Aorta (tissue), 5 donors: ENCODE measurements at places on chromosomes 2 and 18. TPM values are rescaled to one million over a fixed set of nuclear protein-coding genes. Genes with fewer than 3 reads are reported as not detected.

The ZSCAN30 gene
- 15.1 TPM for polyA plus RNA-seq

The OSR1 gene
- 13.1 TPM for polyA plus RNA-seq

The LANCL1 gene
- polyA plus RNA-seq = 24.5 TPM

The MTIF2 gene
- 16.9 TPM for polyA plus RNA-seq

The NAT8 gene
- not detected for polyA plus RNA-seq

The VIL1 gene
- polyA plus RNA-seq = 40.3 TPM

The ARHGAP15 gene
- 10.7 TPM for polyA plus RNA-seq

The CTAGE1 gene
- polyA plus RNA-seq = not detected

DNA sequence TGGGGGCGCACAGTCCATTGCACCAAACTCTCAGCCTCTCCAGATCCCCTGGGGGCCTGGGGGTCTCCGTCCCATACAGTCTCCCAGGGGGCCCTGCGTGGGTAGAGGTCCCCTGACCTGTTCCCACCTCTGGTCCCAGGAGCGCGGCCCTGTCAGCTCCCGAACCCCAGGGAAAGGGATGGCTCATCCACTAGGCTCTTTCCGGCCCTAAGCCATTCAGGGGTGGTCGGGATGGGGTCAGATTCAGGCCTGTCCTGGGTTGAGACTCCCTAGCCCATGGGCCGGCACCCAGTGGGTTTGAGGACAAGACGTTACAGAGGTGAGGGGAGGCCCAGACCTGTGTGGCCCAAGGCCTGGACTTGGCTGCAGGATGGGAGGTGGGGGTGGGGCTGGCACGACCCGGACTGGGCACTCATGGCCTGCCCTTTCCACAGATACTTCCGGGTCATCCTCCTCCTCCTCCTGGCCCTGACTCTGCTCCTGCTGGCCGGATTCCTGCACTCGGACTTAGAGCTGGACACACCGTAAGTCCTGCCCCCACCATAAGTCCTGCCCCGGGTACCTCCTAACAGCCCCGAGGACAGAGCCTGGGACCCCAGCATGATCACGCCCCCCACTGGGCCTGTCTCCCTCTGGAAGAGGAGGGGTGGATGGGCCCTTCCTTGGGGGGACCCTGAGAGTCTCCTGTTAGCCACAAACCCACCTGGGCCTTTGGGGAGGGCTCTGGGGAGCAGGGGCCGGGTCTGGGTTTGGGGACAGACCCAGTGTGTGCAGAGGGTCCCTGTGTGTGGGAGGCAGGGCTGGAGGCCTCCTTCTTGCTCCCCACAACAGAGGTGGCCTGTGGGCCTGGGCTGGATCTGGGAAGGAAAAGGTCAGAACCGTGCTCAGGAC, 10.1 kb upstream of the NEU4 start:
- DNase-seq = peak; percentile 69

- no peak for DNase-seq
These were observed 5.9 kb upstream of the FHL2 start for GRCh38 chr2:105404736-105405135.

DNA sequence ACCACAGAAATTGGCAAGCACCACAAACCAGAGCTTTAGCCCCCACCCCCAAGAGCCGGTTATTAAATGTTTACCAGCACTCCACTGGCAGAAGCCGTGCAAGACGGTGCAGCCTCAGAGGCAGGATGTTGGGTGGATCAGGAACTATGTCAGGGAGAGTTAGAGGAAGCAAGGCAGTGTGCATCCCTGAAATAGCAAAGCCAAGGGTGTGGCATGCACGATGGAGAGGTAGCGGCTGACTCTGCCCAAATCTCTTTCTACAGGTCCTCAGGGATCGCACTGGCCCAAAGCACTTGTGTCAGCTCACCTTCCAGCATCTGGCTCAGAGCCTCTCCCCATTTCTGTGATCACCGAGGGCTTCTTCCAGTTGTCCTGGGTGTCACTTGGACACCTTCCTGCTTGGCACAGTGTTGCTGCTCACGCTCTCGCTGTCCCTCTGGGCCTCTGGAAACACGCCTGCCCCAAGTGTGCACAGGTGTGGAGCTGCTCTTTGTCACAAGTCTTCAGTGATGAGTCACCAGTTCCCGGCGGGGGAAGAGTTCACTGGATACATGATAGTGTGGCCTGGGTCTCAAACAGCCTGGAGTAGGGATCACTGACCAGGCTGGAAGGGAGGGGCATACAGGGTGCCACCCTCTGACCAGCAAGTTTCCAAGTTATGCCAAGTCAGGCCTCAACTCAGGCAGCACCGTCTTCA, 17.3 kb upstream of the B3GNT7 start:
- DNase-seq = no peak

- DNase-seq = no peak
These were observed 88.7 kb upstream of the ATL2 start for GRCh38 chr2:38465789-38466127.

DNA sequence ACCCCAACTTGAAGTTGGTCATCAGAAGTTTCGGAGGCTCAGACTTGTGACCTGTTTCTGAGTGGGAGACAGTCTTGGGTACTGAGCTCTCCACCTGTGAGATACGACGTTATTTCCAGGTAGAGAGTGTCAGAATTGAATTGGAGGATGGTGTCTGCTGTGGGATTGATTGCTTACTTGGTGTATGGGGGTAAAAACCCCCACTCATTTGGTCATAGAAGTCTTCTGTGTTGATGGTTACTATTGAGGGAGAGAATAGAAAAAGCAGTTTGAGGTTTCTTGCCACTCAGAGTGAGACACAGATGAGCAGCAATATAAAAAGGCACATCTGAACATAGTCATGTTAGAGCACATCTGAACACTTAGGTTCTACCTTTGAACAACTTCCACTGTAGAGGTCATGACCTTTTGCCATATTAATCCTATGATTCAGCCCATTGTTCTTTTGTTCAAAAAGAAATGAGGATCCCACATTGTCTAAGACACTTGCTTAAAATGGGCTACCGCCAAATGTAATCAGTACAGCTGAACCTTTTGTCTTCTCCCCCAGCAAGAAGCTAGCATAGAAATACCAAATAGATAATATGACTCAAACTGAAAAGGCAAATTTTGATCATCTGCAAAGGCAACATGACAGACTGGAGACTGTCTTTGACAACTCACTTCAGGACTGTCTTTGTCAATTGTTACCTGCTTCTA, 73.3 kb downstream of the NAB1 start:
- no peak for DNase-seq

- DNase-seq = no peak
These were observed 287.3 kb downstream of the EXOC6B start for GRCh38 chr2:72538486-72538885.

GRCh38 chr18:31269566-31269965, 48.4 kb upstream of the DSG1 start:
- no peak for DNase-seq

DNA sequence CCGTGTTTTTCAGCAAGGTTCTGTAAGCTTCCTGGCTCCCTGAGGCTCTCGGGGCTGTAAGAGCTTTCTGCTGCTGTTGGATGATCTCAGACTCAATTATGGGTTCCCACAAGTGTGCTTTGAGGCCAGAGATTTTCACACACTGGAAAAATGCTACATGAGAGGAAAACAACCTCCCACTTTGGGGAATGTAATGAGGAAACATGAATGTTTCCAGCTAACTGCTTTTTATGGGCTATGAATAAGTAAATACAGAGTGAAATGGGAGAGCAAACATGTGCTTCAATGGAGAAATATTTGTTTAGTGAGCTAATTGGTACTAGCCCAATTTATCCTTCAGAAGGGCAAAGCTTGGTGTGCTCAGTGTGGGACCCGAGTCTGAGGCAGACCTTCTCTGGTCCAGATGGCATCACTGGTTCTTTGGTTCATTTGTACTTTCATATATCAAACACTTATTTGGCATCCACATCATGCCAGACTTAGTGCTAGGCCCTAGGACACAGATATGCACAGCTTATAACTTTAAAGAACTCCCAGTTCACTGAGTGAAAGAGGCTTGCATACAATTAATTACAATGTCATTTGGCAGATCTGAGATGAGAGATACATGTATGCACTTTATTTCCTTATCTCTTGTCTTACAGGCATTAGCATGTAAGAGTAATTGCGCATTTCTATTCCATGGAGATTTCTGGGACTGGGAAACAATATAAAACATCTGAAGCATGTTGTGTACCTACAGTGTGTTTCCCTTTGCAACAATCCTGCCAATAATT, 248.8 kb downstream of the RDH14 start:
- no peak for DNase-seq

- no peak for DNase-seq
These were observed 115.0 kb downstream of the CERS6 start for GRCh38 chr2:168571061-168571460.

DNA sequence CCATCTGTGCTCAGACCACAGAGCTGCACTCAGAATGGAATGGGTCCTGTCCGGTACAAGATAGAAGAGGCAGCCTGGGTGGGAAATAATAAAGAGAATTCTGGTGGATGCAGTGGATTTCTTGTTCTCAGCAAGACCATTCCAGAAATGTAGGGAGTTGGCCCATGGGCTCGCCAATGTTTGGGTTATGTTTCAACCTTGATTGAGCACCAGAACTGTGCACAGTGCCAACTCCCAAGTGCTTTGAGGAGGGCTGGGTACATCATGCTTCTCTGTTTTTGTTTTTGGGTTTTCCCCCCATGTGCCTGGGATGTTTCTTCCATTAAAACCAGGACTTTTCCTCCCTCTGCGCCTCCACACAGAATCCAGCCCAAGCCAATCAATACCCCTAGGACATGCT, 304.1 kb downstream of the TNS1 start:
- no peak for DNase-seq

DNA sequence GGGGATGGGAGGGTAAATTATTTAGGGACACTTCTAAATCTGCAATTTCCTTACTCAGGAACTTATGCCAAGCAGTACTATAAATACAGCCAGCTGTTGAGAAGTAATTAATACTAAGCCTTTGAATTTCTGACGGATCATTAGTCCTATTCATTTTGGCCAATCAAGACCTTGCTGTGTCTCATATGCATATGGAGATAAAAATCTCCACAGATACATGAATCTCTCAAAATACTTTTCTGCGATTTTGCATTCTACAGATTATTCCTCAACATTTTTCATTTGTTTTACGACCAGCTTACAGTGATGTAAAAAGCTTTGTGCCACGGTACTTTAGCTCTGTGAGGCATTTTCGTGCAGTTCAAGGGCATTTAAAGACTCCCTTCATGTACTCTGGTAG, 16.7 kb downstream of the LANCL1 start:
- DNase-seq = no peak

DNA sequence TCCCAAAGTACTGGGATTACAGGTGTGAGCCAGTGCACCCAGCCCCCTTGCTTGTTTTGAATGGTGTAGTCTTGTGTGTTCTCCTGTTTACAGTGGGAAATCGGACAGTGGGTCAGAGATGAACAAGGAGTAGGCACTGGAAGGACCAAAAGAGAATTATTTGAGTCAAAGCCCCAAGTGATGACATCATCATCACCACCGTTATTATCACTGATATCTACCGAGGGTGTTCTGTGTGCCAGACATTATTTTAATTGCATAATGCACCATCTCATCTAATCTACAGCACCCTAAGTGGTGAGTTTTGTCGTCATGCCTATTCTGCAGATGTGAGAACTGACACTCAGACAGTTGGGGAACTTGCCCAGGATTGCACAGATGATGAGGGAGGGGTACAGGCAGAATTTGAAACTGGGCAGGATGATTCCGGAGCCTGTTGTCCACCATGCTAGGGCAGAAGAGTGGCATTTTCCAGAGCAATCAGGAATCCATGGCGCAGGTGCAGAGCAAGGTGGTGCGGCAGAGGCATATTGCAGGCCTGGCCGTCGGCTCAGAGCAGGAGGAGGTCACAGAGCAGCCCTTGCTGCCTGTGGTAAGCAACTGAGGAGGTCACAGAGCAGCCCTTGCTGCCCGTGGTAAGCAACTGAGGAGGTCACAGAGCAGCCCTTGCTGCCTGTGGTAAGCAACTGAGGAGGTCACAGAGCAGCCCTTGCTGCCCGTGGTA, 137.0 kb upstream of the HDAC4 start:
- peak; percentile 56 for DNase-seq

GRCh38 chr2:230985519-230986231, 10.2 kb upstream of the SPATA3 start:
- DNase-seq = no peak

DNA sequence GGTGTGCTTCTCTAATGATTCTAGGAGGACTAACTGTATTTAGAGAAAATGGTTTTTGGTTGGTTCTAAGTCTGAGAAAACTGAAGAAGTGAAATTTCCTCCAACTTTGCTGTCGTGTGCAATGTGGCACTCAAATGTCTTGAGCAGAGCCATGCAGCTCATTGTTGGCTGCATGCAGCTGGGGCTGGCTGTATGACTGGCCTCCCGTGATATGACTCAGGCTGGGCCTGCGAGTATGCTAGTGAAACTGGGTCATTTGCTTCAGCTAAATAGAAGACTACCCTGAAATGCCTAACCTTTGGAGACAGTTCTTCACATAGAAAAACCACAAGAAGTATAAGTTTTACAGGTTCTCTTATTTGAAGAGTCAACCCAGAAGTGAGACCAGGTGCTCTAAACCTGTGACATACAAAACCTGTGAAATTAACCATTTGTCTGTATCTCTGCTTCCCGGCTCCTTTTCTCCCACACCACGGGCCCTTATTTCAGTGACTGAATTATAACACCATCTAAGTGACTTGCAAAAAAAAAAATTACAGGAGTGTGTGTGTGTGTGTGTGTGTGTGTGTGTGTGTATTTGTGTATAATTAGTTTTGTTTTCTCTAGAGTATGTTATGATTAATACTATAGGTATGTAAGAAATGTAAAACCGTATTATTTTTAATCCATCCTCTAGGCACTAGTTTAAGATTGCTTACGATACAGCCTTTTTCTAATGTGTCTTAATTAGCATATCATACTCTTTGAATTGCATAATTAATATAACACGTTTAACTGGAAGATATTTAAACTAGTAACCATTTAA, 15.9 kb downstream of the POLI start:
- DNase-seq = peak; percentile 61

DNA sequence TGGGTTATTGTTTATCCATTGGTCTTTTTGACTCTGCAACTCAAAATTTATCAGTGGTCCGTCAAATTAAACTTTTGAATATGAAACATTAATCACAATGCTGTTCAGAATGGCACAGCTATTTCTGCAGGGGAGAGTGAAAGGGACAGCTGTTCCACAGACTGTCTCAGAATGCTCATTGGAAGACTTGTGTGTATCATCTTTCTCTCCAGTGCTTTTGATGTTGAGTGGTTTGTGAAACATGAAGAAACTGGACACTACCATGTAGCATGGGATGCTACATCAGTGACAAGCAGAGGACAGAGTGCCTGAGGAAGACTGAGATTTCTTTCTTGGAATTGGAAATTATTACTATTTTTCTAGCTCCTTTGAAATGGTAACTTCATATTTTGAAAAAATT, 115.7 kb downstream of the PLCL1 start:
- DNase-seq = no peak

- DNase-seq = no peak
These were observed 77.0 kb downstream of the NRP2 start for GRCh38 chr2:205759257-205759656.

- DNase-seq = peak; percentile 44
These were observed 116.3 kb upstream of the ID2 start for GRCh38 chr2:8565399-8566154.
